Mesothelial cell of epicardium (in vitro differentiated cells): ENCODE measurements at places on chromosomes 7 and 10. TPM values are rescaled to one million over a fixed set of nuclear protein-coding genes. Genes with fewer than 3 reads are reported as not detected.

The MACROH2A2 gene
- total RNA-seq, result 122 to 128 TPM (median 125 TPM) in 3 replicates

The CBLL1 gene
- total RNA-seq, result 25.3 to 28.6 TPM (median 27.5 TPM) in 3 replicates

The CYP2C18 gene
- not detected in 3 replicates for total RNA-seq

The PLXDC2 gene
- total RNA-seq, result 60.0 to 62.7 TPM (median 62.3 TPM) in 3 replicates

The KIFBP gene
- total RNA-seq, result 19.1 to 22.7 TPM (median 21.4 TPM) in 3 replicates

The OR2A12 gene
- total RNA-seq, result not detected in 3 replicates

The UCMA gene
- not detected in 3 replicates for total RNA-seq

DNA sequence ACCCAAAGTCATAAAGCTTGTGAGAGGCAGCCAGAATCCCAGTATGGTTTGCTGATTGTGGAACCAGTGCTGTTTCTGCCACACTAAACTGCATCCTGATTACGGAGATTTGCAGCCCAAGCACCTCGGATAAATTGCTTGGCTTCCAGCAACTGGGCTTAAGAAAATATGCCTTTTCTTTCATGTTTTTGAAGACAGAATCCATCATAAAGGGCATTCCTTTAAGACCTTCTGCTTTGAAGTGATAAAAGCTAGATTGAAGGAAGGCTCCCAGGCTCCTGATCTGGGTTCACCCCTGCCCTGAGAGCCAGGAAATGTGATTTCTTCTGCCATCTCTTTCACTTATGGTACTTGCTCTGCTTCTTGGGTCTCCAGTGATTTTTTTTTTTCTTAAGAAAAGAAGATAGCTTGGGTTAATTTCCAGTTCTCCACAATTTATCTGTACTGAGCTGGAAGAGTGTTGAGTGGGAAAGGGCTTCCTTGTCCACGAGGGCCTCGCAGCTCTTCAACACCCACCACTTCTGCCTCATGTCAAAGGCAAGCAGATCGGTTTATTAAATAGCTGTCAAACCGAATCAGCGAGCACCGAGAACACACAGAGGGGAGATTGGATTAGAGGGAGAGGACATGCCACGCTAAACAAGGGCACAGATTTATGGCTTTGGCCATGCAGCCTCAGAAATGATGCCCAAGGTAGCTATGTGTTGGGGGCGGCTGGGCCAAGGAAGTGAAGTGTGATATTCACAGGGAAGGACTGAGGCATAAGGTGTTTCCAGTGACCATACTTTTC lies 94.9 kb upstream of the TBX20 start:
- H3K27ac ChIP-seq, result no peak overlapping the region
- no peaks in the 10 kb centered on the region for H3K36me3 ChIP-seq
- no peak overlapping the region for H3K4me3 ChIP-seq
- H3K27me3 ChIP-seq, result peaks cover 2% of the 10 kb centered on the region
- peaks cover 16% of the 10 kb centered on the region for H3K4me1 ChIP-seq

- no peaks in the 10 kb centered on the region for H3K36me3 ChIP-seq
- H3K4me1 ChIP-seq, result peaks cover 27% of the 10 kb centered on the region
- no peak overlapping the region for H3K4me3 ChIP-seq
- peak overlapping the region; percentile 34 for H3K27ac ChIP-seq
Observed at GRCh38 chr10:17547060-17547459, 70.1 kb downstream of the HACD1 start.

GRCh38 chr7:90723233-90723632 lies 127.1 kb downstream of the CDK14 start:
- peaks cover 20% of the 10 kb centered on the region for H3K4me1 ChIP-seq
- H3K27me3 ChIP-seq, result no peaks in the 10 kb centered on the region
- no peak overlapping the region for H3K27ac ChIP-seq
- H3K4me3 ChIP-seq, result no peak overlapping the region
- no peaks in the 10 kb centered on the region for H3K36me3 ChIP-seq

- peaks cover 8% of the 10 kb centered on the region for H3K4me1 ChIP-seq
- H3K27me3 ChIP-seq, result peaks cover 2% of the 10 kb centered on the region
Observed at GRCh38 chr10:58299580-58299979, 30.6 kb downstream of the CISD1 start.

DNA sequence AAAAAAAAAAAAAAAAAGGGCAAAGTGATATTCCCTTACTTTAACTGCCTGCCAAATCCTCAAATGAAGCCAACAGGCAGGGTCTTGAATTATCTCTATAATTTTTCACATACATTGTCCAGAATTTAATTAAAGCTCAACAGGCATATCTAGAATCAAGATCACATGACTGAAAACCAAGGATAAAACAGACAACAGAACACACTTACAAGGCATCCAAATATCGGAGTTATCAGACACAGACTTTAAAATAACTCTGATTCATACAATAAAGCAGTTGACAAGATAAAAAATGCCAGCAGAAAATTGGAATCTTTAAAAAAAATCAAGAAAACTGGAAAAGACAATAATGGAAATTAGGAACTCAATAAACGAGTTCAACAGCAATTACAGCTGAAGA lies 10.7 kb downstream of the CYTH3 start:
- DNase-seq, result no peak
- H3K27ac ChIP-seq, result no peak overlapping the region
- H3K4me3 ChIP-seq, result no peak overlapping the region
- no peaks in the 10 kb centered on the region for H3K36me3 ChIP-seq
- peaks cover 47% of the 10 kb centered on the region for H3K4me1 ChIP-seq
- H3K27me3 ChIP-seq, result no peaks in the 10 kb centered on the region

- no peak overlapping the region for H3K4me3 ChIP-seq
- no peaks in the 10 kb centered on the region for H3K36me3 ChIP-seq
- H3K27ac ChIP-seq, result no peak overlapping the region
- DNase-seq, result no peak
- H3K4me1 ChIP-seq, result no peaks in the 10 kb centered on the region
- no peaks in the 10 kb centered on the region for H3K27me3 ChIP-seq
Observed at GRCh38 chr10:17747883-17748550, 4.0 kb upstream of the TMEM236 start.

- no peaks in the 10 kb centered on the region for H3K27me3 ChIP-seq
- DNase-seq, result no peak
- peaks cover 27% of the 10 kb centered on the region for H3K36me3 ChIP-seq
- H3K4me1 ChIP-seq, result peaks cover 2% of the 10 kb centered on the region
- no peak overlapping the region for H3K27ac ChIP-seq
- H3K4me3 ChIP-seq, result no peak overlapping the region
Observed at GRCh38 chr10:104026762-104027161, 58.9 kb downstream of the COL17A1 start.

DNA sequence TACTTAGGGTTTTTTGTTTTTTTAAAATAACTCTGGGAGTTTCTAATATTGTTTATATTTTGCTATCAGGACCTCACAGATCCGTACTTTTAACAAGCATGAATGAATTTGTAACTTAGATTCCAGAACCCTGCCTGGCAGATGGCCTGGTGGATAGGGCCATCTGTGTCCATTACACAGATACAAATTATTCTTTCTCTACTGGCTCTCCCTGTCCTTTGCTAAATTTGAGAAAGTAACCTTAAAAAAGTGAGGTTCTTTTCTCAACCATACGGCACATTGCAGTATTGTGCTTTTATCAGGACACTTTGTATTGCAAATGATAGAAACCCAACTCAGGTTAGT lies 26.6 kb downstream of the LCOR start:
- no peaks in the 10 kb centered on the region for H3K27me3 ChIP-seq
- no peak overlapping the region for H3K27ac ChIP-seq
- no peak overlapping the region for H3K4me3 ChIP-seq
- DNase-seq, result no peak
- peaks cover 9% of the 10 kb centered on the region for H3K4me1 ChIP-seq
- peaks cover 17% of the 10 kb centered on the region for H3K36me3 ChIP-seq
